Osteocyte (in vitro differentiated cells): ENCODE measurements at places on chromosomes 1 and 21. TPM values are rescaled to one million over a fixed set of nuclear protein-coding genes. Genes with fewer than 3 reads are reported as not detected.

DNA sequence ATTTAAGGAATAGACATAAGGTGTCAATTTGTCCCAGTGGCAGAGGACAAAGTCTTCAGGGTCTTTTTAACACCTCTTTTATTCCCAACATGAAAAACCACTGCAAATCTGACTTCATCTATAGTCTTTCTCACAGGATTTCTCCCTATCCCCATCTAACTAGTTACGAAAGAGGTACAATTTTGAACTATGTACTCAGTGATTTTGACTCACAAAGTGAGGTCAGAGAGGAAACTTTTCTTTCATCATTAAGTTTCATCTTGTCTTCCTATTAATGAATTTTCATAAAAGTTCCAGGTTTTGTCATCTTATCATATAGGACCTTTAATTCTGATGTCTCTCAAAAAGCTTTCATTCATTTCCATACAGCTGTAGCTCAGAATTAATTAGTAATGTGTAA lies 63.3 kb downstream of the ASH1L start:
- no peak for DNase-seq

DNA sequence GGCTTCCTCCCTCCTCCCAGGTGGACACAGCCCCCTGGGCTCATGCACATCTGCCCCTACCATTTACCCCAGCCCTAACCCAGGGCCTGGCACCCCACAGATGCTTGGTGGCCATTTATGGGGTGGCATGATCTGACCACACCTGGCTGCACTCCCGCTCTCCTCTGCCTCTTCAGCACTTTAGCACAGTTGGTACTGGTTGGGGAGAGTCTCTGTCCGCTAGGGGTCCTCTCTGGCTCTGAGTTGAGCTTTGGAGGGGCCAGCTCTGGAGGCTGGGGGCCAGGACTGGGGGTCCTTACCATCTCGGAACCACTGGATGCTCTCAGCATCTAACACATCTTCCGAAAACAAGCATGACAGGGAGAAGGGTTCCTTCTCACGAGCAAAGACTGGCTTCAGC lies 17.4 kb downstream of the MYOM3 start:
- DNase-seq: no peak

Gene MYBPH
- total RNA-seq: not detected in 2 replicates

Gene PDZK1
- total RNA-seq: 0.31 and 0.40 TPM in 2 replicates

DNA sequence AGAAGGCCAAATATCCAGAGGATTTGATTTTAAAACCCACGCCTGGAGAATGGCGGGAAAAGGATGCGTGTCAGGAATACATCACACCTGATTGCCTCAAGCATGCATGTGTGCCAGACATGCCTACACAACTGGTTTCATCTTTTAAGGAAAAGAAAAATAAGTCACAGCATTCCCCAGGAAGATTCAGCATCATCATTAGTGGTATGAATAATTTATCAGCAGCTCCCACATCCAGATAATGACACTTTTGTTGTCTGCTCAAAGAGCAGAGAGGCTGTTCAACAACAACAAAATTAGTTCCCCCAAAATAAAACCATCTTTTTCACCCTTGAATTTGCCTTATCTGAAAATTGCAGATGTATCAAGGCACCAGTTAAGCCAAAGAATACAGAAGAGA lies 328.6 kb upstream of the C1orf87 start:
- no peak for DNase-seq

DNA sequence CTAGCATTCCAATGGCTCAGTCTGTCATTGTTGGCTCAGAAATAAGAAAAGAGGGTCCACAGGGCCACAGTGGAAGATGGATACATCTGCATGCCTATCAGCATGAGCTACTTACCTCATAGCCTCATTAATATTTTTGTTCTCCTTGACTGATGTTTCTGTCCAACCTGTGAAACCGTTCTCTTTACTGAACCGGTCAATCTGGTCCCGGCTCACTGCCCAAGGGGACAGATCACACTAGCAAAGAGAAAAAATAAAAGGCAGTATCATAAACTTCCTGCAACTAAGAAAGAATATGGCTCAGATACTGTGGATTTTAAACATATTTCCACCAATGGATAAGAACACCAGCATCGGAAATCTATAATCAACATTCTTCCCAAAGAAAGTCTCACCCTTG lies 4.7 kb downstream of the RAB29 start:
- DNase-seq: no peak

Gene RIPK4
- 2.4 and 2.7 TPM in 2 replicates for total RNA-seq

DNA sequence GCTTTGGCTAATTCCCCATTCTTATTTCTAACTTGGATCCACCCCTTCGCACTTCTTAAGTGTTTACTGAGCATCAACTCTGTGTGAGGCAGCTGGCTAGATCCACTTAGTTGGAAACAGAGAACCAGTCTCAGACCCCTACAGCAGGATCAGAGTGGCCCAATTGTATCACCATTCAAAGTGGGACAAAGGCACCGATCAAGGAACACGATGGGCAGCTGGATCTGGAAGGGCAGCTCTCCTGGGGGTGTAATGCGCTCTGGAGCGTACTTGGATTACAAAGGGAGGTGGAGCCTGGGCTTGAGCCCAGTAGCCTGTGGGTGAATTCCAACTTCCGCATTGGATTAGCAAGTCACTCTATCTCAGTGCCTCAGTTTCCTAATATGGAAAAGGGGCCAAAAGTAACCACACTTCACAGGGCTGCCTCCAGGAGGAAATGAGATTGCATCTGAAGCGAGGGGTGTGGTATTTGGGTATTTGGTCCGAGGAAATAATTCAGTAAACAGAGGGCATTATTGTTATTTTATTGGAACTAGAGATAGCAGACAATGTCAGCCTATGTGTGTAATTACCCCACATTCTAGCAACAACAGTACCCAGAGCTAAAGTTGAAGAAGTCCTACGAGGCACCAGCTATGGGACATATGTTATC lies 11.9 kb downstream of the ECE1 start:
- no peak for DNase-seq

- no peak for DNase-seq
These were observed 882 bp upstream of the FCAMR start for GRCh38 chr1:206971029-206971655.

GRCh38 chr1:201191653-201192260 lies 1.1 kb downstream of the IGFN1 start:
- DNase-seq: no peak

- peak; percentile 90 for DNase-seq
These were observed 156.7 kb downstream of the NR5A2 start for GRCh38 chr1:200184196-200184595.
